ENCODE measurements at places on chromosomes 1 and 21. TPM values are rescaled to one million over a fixed set of nuclear protein-coding genes. Genes with fewer than 3 reads are reported as not detected.
A peak's percentile ranks its signal among the peaks of the same experiment; 100 is the strongest.

GRCh38 chr1:197915862-197916499 is 1.2 kb upstream of the LHX9 start:
- peak; percentile 54 for DNase-seq

Gene GCSAML
- 0.20 TPM for total RNA-seq

GRCh38 chr1:241356187-241356518 is 852 bp downstream of the RGS7 start:
- no peak for DNase-seq

DNA sequence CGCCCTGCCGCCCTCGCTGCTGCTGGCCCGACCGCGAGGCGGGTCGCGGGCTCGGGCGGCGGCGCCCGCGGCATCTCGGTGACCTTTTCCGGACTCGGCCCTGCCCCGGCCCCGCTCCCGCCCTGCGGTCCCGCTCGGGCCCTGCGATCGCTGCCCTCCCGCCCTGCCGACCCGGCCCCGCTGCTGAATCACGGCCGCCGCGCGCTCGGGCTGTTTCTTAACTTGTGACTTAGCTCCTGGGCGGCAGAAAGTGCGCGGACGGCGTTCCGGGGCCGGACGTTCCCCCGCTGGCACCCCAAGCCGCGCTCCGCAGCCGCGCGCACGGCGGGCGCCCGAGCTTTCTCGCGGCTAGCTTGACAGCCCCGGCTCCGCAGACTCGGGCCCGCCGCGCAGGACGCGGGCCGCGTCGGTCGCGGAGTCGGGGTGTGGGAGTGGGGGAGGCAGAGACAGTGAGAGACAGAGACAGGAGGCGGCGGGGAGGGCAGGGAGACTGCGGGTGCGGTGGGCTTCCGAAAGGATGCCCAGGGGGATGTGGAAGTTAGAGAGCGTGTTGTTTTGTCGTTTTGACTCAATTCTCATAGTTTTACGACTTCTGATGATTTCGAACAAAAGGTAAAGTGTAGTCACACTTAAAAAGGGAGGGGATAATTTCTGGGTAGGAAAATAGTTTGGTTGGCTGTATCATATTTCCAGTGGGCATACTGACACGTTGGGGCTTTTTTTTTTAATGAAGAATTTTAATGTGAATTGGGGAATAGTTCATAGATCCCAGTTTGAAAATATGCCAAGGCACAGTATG is 49.8 kb downstream of the PRDM2 start:
- DNase-seq, result peak; percentile 70

DNA sequence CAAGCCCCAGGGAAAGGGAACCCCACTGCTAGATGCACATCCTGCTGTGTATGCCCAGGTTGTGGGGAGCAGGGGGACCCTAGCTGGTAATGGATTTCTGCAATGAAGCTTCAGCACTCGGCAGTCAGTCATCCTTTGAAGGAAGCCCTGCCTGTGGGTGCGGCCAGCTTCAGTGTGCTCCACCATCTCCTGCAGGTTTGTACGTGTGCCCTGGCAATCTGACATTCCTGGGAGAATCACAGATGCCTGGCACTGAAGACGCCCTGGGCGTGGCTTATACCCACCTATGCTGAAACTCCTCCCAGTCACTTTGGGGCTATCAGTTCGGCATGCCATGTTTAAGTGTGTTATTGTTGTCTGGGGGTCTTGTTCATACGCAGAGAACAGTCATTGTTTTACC is 6.8 kb downstream of the SPRR5 start:
- no peak for DNase-seq

GRCh38 chr1:19038096-19038495 is 81.6 kb upstream of the IFFO2 start:
- no peak for DNase-seq

DNA sequence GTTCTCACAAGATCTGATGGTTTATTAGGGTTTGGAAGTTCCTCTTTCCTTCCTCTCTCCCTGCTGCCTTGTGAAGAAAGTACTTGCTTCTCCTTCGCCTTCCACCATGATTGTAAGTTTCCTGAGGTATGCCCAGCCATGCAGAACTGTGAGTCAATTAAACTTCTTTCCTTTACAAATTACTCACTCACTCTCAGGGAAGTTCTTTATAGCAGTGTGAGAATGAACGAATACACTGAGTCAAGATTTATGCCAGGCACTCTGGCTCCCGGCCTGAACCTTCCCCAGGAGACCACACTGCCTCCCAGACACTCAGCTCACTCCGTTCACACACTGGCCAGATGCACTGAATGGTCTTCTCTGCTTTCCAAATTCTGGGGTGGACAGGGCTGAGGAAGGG is 308.3 kb upstream of the AJAP1 start:
- no peak for DNase-seq

Gene VAV3
- 120 TPM for total RNA-seq

GRCh38 chr1:163444665-163445064 is 122.9 kb downstream of the NUF2 start:
- no peak for DNase-seq

Gene KCNK1
- total RNA-seq, result 21.7 TPM

DNA sequence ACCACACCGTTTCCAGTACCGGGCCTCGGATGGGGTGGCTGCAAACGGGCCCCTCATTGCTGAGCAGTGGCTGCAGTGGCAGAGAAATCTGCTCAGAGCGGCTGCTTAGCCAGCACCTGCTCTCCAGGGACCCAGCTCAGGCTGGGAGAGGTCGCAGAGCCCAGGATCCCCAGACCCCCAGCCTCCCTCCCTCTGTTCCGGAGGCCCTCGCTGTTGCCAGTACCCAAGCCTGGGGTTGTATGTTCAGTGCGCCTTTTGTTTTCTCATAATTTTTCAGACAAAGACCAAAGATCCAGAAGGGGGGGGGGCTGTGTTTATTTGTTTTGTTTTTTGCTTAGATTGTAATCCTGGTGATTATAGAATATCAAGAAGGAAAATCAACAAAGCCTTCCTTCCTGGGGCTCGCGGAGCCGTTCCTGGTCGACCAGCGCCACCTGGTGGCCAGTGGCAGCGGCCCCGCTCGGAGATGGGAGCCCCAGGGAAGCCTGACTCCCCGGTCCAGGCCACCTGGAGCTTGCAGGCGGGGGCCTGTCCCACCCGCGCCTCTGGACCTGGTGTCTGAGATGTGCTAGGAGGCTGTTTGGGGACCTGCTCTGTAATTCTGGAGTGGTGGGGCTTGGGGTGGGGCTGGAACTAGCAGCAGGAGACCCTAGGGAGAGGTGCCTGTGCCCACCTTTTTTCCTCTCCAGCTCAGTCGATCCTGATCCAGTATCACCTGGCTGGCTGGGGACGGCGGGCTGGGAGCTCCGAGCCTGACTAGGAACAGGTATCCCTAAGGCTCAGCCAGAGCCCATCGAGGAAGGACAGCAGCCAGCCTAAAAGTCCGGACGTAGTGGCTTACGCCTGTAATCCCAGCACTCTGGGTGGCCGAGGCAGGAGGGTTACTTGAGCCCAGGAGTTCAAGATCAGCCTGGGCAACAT is 123.9 kb upstream of the VAMP3 start:
- peak; percentile 74 for DNase-seq

DNA sequence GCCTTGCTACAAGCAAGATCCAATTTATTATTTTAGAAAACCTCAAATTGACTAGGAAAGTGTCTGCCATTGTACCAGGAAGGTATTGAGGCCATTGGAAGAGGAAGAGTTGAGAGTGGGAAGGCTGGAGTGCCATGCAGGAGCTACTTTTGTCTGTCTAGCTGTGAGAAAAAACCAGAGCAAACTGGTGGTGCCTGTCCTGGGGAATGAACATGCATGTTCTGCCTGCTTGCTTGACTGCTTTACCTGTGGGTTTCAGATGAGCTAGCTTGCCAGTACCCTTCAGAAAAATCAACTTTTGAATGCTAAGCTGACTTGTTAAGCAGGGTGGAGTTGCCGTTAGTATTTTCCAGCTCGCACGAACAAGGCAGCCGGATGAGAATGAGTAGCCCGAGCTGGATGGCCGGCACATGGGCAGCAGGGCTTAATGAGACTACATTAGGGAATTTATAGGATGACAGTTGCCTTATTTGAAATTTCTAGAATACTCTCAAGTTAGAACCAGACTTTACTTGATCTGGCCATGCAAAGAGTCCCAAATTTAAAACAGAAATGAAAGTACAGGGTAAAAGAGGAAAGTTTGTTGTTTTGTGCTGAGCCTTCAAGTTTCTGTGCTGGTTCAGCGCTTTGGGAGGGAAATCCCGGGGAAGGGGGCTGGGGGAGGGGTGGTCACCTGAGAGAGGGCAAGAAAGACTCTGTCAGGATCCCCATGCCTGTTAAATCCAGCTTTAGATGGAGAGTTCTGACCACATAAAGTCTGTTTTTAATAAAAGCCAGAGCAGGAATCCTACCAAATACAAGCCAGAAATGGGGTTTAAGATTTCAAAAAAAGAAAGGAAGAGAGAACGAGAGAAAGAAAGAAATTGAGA is 29.6 kb upstream of the C1orf105 start:
- DNase-seq, result peak; percentile 26

- peak; percentile 75 for DNase-seq
Observed at GRCh38 chr1:31381394-31382294, 8.8 kb upstream of the FABP3 start.

Gene OR2T29
- total RNA-seq, result not detected

GRCh38 chr1:231383159-231383860 is 38.8 kb downstream of the EGLN1 start:
- DNase-seq, result no peak

GRCh38 chr1:179821524-179821923 is 56.1 kb downstream of the TOR1AIP2 start:
- no peak for DNase-seq

- DNase-seq, result peak; percentile 56
Observed at GRCh38 chr1:6414443-6414844, 5.3 kb downstream of the HES2 start.

- DNase-seq, result no peak
Observed at GRCh38 chr21:14767192-14767852, 221.2 kb upstream of the SAMSN1 start.

Gene CLCNKB
- 1.1 TPM for total RNA-seq

Gene KRTAP19-3
- not detected for total RNA-seq

Gene ATAD3C
- total RNA-seq, result 1.3 TPM
